ENCODE measurements at places on chromosomes 1 and 21. TPM values are rescaled to one million over a fixed set of nuclear protein-coding genes. Genes with fewer than 3 reads are reported as not detected.

DNA sequence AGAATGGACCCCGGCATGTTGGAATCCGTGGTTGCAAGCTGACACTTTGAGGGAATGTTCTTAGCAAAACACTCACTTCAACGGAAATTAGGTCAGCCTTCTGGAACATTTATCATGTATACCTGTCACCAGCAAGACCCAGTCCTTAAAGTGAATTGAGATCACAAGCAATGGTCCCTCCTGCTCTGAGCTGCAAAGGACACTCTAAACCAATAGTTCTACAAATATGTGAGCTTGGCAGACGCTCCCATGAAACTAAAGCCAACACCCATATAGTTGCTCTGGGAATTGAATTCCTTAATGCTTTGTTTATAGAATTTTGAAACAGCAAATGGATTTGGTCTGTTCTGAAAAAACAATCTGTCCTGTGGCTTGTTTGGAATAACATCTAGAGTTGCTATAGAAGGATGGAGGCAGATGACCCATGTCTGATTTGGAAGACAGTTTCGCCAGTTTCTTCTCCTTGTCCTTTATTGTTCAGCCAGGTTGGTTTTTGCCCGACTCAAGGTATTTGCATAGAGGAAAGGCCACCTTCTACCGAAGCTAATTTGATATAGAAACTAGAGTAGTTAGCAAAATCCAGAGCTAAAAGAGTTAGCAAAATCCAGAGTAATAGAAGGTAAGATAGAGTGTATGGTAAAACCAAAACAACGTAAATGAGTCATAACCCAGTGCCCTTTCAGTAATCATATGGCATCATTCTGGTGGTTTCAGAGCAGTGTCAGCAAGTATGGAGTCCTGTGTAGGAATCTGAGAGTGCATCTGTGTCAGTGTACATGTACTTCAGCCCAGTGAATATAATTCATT is 236.2 kb downstream of the NFIA start:
- DNase-seq: no peak

DNA sequence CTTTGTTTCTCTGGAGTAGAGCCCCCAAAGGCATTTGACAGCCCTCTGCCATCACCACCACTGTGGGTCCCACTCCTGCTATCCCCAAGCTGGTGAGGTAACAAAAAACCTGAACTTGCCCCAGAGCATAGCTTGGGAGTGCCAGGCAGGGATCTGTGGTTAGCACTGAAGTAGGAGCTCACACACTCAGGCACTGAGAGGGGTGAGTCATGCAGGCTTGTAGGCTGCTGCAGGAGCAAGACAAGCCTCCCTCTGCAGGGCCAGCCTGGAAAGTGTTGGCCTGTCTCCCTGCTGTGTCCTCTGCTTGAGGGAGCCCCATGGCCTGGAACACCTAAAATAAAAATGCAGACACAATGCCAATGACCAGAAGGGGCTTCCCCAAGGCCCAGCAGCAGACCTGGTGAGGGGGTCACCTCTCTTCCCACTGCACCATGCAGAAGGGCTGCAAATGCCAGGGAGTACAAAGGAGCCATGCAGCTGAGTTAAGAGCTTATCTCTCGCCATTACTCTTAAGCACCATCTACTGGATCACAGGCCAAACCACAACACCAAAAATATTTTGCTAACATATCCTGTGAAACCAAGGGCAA is 108.9 kb upstream of the POGK start:
- no peak for DNase-seq

GRCh38 chr1:234494049-234494448 is 15.1 kb upstream of the TARBP1 start:
- no peak for DNase-seq

PADI1 gene
- total RNA-seq: not detected

GRCh38 chr1:19425646-19426239 is 59.6 kb downstream of the CAPZB start:
- DNase-seq: no peak

GRCh38 chr1:1361982-1362423 is 3.6 kb upstream of the MXRA8 start:
- DNase-seq: no peak

SPRR3 gene
- not detected for total RNA-seq

Measured in activated naive CD8-positive, alpha-beta T cell treated with anti-CD3 and anti-CD28 coated beads, Interleukin-2, amount 10 ng/mL, durations not matched to agents 7 days and 5 days (primary cell).